ENCODE measurements at places on chromosomes 2 and 18.

DNA sequence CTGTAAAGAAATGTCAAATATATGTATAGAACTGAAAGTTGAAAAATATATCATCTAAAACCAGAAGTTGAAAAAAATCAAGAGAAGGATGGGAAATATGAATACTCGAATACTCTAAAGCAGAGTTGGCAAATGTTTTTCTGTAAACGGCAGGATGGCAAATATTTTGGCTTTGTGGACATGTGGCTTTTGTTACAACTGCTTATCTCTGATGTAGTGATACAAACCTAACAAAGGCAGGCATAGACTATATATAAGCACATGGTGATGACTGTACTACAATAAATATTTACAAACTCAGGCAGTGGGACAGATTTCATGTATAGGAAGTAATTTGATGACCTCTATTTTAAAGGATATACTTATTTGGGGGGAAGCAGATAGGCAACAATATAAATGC, 224.6 kb upstream of the LRRTM4 start:
- no peak for DNase-seq

DNA sequence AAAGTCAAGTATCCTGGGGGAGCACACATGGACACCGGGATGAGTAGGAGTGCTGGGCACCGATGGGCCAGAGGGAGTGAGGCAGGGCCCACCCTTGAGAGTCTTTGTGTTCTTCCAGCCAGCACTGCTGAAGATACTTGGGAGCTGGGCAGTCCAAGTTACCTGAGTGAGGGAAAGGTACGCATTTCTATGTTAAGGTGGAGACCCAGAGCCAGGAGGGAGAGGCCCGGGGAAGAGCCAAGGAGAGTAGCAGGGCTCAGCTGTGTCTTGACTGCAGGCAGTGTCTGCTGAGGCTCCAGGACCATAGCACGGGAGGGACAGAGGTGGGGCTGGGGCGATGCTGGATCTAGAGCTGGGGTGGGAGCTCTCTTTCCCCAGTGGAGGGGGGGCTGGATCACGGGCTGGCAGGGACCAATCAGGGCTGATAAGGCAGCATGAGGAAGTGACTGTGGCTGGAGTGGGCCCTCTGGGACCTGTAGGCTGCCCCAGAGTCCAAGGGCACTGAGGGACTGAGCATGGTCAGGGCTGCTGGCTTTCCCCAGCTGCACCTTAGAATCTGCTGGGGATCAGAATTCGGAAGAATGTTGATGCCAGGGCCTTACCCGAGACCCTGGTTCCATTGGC, 289.2 kb downstream of the PHLPP1 start:
- DNase-seq, result no peak

- DNase-seq, result no peak
Measured at GRCh38 chr18:23921716-23922285, 92.8 kb upstream of the TTC39C start.

- DNase-seq, result no peak
Measured at GRCh38 chr2:15810477-15811150, 129.7 kb upstream of the MYCN start.

DNA sequence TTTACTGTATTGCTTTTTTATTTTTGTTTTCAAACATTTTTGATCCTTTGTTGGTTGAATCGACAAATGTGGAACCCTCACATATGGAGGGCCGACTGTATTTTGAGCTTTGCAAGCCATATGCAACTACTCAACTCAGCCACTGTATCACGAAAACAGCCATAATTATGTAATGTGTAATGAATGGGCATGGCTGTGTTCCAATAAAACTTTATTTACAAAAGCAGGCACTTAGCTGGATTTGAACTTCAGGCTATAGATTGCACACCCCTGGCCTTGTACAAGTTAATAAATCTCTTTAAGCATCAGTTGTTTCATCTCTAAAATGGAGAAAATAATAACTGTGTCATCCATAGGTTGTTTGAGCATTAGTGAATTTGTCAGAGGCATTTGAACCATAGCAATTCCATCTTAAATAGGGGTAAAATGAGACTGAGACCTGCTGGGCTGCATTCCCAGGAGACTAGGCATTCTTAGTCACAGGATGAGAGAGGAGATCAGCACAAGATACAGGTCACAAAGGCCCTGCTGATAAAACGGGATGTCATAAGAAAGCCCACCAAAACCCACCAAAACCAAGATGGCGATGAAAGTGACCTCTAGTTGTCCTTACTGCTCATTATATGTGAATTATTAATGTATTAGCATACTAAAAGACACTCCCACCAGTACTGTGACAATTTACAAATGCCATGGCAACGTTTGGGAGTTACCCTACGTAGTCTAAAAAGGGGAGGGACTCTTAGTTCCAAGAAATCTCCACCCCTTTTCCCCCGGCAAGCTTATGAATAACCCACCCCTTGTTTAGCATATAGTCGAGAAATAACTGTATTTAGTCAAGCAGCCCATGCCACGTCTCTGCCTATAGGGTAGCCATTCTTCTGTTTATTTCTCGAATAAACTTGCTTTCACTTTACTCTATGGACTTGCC, 13.7 kb upstream of the LTBP1 start:
- no peak for DNase-seq

- no peak for DNase-seq
Measured at GRCh38 chr2:210072493-210072892, 70.1 kb downstream of the RPE start.

DNA sequence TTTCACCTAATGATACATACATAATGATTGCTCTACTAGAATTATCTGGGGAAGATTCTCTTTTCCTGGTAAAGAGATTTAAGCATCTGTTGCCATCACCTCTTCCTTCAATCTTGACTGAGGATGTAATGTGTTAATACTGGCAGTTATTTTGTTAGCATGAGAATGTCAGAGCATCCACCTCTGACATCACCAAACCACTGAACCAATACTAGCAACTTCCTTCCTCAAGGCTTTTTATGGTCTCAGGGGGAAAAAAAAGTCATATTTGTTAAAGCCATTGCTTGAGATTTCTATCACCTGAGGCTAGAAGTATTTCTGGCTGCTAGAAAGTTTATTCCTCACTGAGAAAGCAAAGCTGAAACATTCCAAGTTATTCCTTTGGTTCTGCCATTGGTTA, 48.5 kb downstream of the DSEL start:
- no peak for DNase-seq

All from AG09309 (cell line).